Kidney (tissue), 22 donors: ENCODE measurements at places on chromosomes 3 and 15.
A peak's percentile ranks its signal among the peaks of the same experiment; 100 is the strongest.

GRCh38 chr3:49717211-49717958 is 2.1 kb downstream of the AMIGO3 start:
- DNase-seq: no peak

- DNase-seq: peak; percentile 24
Measured at GRCh38 chr3:48086705-48087104, 70.5 kb upstream of the MAP4 start.

- no peak for DNase-seq
Measured at GRCh38 chr3:197793247-197793646, 2.2 kb downstream of the LRCH3 start.

DNA sequence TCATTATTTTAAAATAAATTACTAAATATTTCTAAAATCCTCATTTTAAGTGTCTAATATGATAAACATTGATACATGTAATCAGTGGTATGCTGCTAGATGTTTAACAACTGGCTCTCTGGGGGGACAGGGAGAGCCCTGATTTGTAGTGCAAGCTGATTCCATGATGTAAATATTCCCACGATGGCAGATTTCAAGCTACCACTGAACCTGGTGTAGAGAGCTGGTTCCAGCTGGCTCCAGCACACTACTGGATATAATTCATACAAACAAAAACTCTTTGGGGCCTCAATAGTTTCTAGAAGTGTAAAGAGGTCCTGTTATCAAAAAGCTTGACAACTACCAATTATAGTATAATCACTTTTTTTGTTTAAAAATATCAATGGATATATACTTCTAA is 316.2 kb downstream of the SLC9A9 start:
- no peak for DNase-seq

GRCh38 chr3:127589600-127590281 is 792 bp downstream of the TPRA1 start:
- peak; percentile 29 for DNase-seq

DNA sequence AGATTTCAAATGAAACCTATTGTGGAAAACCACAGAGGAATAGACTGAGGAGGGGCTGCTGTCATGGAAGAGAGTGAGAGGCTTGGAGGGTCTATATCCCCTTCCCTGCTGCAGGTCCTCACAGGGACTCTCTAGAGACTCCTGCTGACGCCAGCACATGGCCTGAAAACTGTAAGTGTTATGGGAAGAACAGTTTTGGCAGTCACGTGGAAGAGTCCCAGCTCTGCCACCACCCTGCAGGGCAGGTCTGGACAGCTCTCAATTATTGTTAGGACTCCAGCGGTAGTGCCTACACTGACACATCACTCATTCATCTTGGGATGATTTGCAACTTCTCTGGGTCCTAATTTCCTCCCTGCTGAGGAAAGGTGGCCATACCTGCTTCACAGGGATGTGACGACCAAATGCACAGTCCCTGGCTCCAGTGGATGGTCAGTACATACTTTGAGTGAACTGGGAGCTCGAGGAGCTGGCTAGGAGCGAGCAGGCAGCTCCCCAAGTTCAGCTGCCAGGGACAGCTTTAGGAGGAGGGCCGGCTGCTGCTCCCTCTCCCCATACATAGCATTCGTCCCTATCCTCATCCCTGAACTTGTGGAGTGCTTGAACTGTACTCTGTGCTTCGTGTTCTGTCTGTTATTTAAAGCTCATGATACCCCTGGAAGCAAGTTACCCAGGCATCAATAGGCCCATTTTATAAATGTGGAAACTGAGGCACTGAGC is 49.2 kb downstream of the CTXND1 start:
- no peak for DNase-seq

DNA sequence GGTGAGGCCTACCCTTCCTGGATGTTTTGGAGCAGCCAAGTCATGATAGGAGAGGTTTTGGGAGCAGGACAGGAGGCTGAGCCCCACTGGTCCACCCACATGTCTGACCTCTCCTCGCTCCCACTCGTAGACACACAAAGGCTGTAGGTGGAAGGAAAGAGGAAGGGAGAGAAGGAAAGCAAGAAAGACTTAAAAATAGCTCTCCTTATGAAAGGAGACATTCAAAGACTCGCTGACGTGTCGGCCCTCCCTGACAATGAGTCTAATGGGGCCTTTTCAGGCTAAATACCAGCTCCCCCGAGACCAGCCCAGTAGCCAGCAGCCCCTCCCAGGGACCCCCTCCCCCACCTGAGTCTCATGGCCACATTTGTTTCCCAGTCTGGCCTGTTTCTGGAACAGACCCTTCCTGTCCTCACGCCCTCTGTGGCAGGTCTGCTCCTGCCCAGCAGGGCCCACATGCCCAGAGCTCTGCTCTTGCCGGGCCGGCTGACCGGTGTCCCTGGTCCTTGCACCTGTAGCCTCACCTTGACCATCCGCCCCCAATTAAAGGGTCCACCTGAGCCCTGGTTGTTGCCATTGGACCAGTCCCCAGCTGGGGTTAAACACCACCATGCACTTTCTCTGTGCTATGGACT is 49.3 kb downstream of the FGD5 start:
- no peak for DNase-seq

- no peak for DNase-seq
Measured at GRCh38 chr3:24406900-24407299, 87.8 kb downstream of the THRB start.

DNA sequence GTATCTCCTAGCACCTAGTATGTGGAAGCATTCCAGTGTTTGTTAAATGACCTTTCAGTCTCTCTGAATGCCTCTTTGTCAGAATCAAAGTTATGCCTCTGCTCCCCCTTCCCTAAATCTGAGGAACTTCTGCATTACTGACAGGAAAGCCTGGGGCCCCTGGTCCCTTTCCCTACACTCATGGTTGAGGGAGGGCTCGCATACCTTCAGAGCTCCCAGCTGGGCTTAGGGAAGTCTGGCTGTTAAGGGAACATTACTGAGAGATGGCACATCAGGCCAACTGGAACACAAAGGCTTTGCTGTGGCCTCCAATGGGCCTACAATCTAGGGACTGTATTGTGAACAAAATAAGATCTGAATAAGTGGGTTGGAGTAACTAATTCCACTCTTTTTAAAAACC is 10.3 kb downstream of the PKM start:
- no peak for DNase-seq

DNA sequence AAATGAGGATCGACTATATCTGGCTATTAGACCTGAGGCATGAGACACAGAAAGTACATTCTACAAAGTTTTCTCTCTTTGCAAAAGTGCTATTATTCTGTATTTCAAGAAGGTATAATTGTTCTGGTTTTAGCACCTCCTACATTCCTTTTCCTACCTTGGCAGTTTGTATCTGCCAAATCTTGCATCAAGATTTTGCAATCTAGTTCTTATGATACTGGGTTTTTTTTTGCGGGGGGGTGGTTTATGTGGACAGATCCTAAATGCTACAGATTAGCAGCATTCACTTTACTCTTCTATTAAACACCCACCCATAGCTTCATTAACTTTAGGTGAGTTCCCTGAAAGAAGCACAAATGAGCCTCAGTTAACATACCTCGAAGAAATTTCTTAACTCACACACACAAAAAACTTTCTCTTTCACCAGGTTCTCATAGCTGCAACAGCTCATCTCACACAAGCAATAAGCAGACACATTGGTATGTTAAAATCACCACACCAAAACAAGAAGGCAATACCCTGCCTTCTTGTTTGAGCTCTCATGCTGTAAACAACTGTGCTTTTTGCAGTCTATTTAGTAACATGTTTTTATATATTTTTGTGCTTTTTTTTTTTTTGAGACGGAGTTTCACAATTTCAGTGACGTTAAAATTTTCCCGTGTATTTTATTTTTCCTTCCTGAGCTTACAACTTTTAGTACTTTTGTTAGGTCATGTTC is 73.0 kb upstream of the VGLL4 start:
- no peak for DNase-seq

DNA sequence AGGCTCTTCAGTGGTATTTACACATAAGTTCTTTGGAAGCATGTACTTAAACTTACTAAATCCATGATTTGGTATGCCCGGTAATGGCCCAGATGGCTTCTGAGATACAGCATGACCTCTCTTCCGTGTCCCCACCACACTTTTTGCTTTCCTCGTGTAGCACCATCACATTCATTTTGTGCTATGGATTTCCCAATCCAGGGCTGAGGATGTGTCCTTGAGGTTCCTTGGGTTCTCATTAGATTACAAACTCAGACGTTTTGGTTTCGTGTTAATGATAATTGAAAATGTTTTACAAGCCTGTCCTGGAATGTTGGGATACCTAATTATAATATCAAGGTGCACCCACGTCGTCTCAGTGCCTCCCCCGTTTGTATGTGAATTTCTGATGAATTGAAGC is 7.3 kb downstream of the ABHD2 start:
- no peak for DNase-seq

DNA sequence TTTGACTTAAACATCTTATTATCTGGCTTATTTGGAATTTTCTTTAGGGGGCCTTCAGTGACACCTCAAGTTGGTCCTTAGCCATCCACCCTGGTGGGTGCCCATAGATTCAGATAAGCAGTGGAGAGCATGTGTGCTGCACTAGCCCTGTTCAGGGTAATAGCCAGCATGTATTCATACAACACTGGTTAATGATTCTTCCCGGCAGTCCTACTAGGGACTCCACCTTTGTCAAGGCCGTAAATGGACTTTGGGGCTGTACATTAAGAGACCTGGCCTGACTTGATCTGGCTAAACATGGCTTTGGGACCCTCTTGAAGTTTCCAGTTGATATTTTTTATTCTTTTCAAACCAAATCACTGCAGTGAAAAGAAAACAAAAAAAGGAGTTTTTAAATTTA is 125.8 kb downstream of the PTPRG start:
- no peak for DNase-seq

GRCh38 chr3:155895379-155895900 is 25.0 kb downstream of the GMPS start:
- no peak for DNase-seq

DNA sequence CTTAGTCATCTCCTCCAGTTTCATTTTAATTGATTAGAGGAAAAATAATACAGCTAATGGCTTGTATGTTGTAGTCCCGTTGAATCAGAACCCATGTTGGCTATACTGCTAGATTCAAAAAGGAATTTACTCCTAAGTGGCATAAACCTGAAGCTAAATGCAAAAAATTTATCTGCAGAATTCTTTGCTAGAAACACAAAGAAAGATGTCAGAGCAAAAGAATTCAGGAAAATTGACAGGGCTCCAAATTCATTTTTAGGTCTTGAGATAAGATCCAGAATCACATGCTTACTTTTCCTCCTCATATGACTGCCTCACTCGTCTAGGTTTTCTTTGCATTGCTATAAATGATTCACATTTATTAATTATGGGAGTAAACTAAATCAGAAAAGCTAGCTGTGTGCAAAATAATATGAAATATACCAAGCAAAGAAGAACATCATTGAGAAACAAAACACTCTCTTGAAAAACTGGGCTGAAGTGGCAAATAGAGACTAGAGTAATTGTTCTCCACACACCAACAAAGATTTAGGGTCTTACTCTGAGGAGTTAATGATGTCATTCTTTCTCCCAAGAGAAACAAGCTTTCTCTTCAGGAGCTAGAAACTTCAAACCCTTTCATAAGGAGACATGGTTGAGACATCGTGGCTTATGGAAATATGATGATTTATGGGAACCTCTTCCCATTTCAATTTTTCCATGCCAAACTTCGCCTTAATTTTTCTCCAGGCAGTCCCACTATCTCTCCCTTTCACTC is 94.8 kb upstream of the FEZF2 start:
- DNase-seq: no peak
